ENCODE measurements at places on chromosomes 1 and 21. TPM values are rescaled to one million over a fixed set of nuclear protein-coding genes. Genes with fewer than 3 reads are reported as not detected.

DNA sequence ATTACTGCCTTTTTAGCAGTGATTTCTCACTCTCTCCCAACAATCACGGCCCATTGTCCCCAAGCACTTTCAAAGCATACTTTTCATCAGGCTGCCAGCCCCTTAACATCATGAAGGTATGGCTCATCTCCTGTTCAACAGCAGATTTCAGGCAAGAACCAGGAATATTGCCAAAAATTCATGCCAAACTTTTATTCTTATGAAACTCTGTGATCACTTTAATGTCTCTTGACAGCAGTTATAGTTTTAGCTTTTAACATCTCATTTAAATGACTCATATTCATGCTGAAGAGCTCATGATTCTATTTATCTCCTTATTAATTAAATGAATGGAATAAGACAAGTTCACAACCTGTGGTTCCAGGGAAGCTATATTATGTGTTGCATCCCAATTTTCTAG lies 235.1 kb downstream of the GRIK1 start:
- DNase-seq, result no peak

DNA sequence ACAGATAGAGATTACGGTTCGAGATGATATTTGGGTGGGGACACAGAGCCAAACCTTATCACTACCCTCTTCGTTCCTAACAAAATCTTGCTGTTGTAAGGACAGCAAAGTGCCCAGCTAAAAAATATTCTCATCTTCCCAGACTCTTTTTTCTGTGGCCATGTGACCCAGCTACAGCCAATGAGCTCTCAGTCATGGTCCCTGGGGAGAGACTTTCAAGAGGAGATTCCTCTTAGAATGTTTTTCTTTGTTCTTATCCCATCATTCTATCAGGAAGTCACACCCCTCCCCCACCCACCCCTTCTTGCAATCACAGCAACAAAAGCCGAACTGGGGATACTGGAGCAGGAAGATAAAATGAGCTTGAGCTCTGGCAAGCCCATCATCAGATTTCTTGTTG lies 247.1 kb downstream of the CHRM3 start:
- no peak for DNase-seq

GRCh38 chr1:36285443-36286101 lies 20.6 kb upstream of the SH3D21 start:
- DNase-seq, result peak; percentile 85

DNA sequence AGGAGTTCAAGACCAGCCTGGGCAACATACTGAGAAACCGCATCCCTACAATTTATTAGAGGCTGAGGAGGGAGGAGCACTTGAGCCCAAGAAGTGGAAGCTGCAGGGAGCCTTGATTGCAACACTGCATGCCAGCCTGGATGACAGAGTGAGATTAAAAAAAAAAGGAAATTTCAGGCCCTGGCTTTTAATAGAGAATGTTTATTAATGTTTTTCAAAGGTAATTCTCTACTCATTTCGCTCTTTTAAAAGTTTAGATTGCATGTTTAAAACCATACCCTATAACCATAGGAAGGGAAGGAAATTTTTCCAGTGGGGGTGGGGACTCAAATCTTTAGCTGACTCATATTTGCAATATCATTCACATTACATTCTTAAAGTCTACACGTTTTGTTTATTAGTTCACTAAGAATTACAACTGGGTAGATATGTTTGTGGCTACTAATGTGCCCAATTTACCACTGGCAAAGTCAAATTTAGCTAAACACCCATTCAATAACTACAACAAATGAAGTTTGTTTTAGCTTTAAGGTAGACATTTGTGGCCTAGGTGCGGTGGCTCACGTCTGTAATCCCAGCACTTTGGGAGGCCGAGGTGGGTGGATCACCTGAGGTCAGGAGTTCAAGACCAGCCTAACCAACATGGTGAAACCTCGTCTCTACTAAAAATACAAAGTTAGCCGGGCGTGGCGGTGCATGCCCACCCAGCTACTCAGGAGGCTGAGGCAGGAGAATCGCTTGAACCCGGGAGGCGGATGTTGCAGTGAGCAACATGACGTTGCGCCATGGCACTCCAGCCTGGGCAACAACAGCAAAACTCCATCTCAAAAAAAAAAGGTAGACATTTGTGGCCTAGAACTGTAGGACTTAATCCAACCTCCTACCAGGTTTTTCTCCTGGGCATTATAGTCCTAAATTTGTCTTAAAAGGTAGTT lies 5.0 kb downstream of the KDM5B start:
- no peak for DNase-seq

PROK1 gene
- polyA plus RNA-seq, result not detected

All from renal pelvis (tissue), 12 donors.